ENCODE measurements at places on chromosomes 1 and 21. TPM values are rescaled to one million over a fixed set of nuclear protein-coding genes. Genes with fewer than 3 reads are reported as not detected.

The FCRL6 gene
- polyA plus RNA-seq: not detected

The TRIM67 gene
- 0.95 TPM for polyA plus RNA-seq

The GLUL gene
- polyA plus RNA-seq: 119 TPM

The MAP10 gene
- polyA plus RNA-seq: 1.5 TPM

The LCE1F gene
- not detected for polyA plus RNA-seq

The CDK18 gene
- 0.85 TPM for polyA plus RNA-seq

The WNT3A gene
- not detected for polyA plus RNA-seq

The ZSWIM5 gene
- polyA plus RNA-seq: 1.1 TPM

The OPRD1 gene
- polyA plus RNA-seq: not detected

The NPPA gene
- polyA plus RNA-seq: not detected

The TAL1 gene
- polyA plus RNA-seq: not detected

The NDUFS5 gene
- polyA plus RNA-seq: 2,162 TPM

The ZFP69B gene
- polyA plus RNA-seq: 0.78 TPM

The NAV1 gene
- polyA plus RNA-seq: 6.2 TPM

The MTARC2 gene
- 5.8 TPM for polyA plus RNA-seq

The IL19 gene
- not detected for polyA plus RNA-seq

The AGT gene
- 0.48 TPM for polyA plus RNA-seq

The OLFML3 gene
- polyA plus RNA-seq: 0.50 TPM

The OPTC gene
- not detected for polyA plus RNA-seq

The B3GALT5 gene
- polyA plus RNA-seq: not detected

The PIK3CD gene
- 1.4 TPM for polyA plus RNA-seq

The SERTAD4 gene
- 1.9 TPM for polyA plus RNA-seq

The ANKRD65 gene
- polyA plus RNA-seq: not detected

The KRTAP19-3 gene
- not detected for polyA plus RNA-seq

The OXCT2 gene
- not detected for polyA plus RNA-seq

The C1QTNF12 gene
- not detected for polyA plus RNA-seq

The LRRC3 gene
- not detected for polyA plus RNA-seq

The KRTAP10-4 gene
- not detected for polyA plus RNA-seq

The UBL4B gene
- not detected for polyA plus RNA-seq

The MLLT11 gene
- polyA plus RNA-seq: 204 TPM

The ADAMTSL4 gene
- not detected for polyA plus RNA-seq

The CD1D gene
- polyA plus RNA-seq: 0.39 TPM

The IL10 gene
- polyA plus RNA-seq: not detected

The RNF186 gene
- polyA plus RNA-seq: not detected

The CACNA1S gene
- not detected for polyA plus RNA-seq

The GRHL3 gene
- polyA plus RNA-seq: not detected

The GPR37L1 gene
- 25.0 TPM for polyA plus RNA-seq

The TMEM125 gene
- polyA plus RNA-seq: 0.27 TPM

The PANK4 gene
- polyA plus RNA-seq: 4.3 TPM

The FCGR3A gene
- 1.3 TPM for polyA plus RNA-seq

The CAMK1G gene
- polyA plus RNA-seq: 3.0 TPM

The LRRC71 gene
- polyA plus RNA-seq: not detected
